Ascending aorta (tissue), 2 donors: ENCODE measurements at places on chromosomes 5 and 9. TPM values are rescaled to one million over a fixed set of nuclear protein-coding genes. Genes with fewer than 3 reads are reported as not detected.

GRCh38 chr9:134814598-134815215 is 65.9 kb upstream of the FCN2 start:
- no peak for DNase-seq

DNA sequence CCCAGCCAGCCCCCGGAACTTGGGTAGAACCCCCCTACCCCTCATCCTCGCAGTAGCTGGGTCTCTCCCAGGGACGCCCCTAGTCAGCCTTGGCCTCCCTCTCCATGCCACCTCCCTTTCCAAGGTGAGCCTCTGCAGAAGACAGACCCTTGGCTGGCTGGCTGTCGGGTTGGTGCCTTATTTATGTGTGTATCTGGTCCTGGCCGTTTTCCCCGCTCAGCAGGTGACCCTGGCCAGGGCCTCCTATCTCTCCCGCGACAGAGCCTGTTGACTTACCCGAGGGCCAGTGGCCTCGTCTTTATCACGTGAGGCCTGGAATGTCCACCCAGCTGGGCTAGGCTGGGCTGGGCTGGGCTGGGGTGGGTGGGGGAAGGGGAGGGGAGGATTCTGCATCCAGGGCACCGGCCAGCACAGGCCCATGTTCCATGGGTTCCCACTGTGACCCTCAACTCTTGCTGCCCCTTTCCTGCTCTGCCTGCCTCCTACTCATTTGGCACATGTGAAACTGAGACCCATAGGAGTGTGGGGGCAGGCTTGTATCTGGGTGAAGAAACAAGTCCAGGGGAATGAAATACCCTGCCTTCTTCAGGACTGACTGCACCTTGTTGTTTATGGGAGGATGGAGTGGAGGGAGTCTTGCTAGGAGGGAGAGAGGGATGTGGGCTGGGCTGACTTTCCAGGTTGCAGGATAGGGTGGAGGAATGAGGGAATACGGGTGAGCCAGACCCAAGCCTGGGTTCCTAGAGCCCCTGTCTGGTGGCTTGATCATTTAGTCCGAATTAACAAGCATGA is 3.1 kb downstream of the CXXC5 start:
- DNase-seq: peak; percentile 8

DNA sequence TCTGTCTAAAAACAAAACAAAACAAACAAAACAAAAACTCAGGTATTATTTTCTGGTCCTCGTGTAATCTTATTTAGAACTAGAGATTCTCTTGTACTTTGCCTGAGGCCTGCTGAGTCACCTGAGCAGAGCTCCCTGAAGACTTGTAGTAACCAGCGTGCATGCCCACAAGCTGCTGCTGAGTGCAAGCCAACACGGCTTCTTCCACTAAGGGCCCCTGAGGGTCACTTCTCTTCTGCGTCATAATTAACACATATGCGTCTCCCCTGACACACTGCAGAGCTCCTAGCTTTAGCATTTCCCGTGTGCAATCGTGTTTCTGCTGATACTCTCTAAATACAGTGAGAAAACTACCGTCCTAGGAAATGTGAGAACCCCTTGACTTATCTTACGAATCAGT is 10.9 kb upstream of the NDFIP1 start:
- DNase-seq: no peak

DNA sequence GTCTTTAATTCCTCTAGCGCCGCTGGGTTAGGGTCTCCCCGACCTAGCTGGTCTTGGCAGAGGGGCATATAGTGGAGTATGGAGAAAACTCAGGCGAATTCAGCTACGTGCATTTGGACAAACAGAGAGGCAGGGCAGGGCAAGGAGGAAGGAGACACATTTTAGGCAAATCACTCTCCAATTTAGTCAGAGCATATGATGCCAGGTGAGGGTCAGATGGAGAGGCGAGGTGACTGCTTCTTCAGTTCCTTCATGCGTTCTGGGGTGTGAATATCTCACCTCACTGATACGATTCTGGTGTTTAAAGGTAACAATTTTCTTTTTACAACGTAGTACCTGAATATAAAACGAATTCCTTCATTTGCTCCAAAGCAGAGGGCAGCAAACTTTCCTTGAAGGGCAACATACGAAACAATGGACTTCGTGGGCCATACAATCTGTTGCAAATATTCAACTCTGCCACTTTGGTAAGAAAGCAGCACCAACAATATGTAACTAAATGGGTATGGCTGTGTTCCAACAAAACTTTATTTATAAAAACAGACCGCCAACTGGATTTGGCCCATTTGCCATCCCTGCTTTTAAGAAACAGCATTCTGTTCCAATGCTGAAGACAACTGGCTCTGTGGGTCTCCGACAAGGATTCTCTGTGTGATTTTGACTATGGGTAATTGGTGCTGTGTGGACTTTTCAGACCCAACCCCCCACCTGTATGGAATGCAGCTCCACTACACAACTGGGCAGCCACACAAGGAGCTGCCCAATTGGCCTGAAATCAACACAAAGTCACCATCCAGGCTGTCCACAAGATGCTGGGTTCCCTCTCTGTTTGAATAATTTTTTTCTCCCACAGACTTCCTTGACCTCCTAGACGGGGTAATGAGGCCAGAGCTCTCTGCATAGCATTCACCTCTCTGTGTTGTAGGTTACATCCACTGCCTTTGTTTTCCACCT is 53.8 kb downstream of the RAPGEF1 start:
- DNase-seq: no peak

- DNase-seq: no peak
Measured at GRCh38 chr5:6317116-6317798, 61.1 kb downstream of the MED10 start.

- DNase-seq: peak; percentile 66
Measured at GRCh38 chr5:137022043-137022442, 477.1 kb downstream of the SPOCK1 start.

GRCh38 chr9:6843742-6844141 is 86.0 kb downstream of the KDM4C start:
- no peak for DNase-seq

GRCh38 chr5:56710826-56711590 is 104.3 kb upstream of the MAP3K1 start:
- no peak for DNase-seq

DNA sequence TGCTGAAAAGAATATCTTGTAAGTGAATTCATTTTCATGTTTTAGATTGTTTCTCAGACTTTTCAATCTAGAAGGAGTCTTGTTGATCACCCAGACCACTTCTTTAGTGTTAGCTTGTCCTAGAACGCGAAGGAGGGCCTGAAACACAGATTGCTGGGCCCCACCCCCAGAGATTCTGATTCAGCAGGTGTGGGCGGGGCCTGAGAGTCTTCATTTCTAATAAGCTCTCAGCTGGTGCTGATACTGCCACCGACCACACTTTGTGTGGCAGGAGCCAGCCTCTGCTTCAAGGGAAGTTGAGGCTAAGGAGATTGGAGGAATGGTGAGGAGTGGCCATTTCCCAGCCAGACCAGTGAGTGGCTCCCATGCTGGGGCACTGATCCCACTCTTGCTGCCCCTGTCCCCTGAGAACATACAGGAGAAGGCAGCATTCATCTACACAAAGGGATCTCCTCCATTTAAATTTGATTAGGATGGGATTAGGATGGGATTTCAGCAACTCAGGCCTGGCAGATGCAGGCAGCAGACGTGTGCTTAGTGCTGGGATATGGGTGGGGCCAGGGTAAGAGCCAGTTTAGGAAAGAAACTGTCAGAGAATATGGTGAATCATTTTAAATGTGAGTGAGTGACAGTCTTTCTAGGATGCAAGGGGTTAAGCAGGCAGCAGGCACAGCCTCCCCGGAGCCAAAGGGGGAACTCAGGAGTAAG is 35.9 kb downstream of the ZNF618 start:
- no peak for DNase-seq

GRCh38 chr9:70136632-70137031 is 93.0 kb downstream of the MAMDC2 start:
- no peak for DNase-seq

DNA sequence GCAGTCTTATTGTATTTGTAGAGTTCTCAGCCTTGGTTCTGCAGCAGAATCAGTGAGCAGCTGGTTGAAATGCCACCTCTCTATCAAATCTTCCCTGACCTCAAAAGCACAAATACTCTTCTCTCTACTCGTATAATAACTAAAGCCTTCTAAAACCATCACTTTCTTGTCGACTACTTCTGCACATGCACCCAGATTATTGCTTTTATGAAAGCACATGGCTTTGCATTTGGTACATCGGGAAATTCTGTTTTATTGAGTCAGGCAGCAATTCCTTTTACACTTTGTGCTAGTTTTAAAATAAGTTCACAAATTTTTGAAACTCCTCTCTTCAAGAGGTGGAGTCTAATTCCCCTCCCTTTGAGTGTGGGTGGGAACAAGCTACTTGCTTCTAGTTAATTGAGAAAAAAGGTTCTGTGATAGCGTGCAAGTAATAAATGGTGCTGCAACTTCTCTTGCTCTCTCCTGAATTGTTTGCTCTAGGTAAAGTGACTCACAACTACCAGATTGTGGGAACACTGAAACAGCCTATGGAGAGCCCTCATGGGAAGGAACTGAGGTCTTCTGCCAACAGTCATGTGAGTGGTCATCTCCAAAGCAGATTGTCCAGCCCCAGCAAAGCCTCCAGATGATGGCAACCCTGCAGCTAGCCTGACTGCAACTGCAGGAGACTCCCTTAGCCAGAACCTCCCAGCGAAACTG is 66.0 kb upstream of the TAF1L start:
- DNase-seq: no peak

- DNase-seq: no peak
Measured at GRCh38 chr9:784202-784601, 57.3 kb upstream of the DMRT1 start.

DNA sequence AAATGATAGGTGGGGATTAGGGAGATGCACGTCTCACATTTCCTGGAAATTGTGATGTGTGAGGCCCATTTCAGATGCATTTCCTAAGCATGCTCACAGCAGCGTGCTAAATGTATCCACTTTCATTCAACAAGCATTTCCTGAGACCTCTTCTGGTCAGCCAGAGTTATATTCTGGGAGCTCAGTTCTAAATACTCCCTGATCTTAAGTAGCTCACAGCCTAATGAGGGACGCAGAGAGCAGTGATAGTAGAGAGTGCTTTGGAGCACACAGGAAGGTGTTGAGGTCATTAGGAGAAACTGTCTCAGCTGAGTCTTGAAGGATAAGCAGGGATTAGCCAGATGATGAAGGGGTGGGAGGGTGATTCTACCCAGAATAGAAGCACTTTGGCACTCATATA is 46.2 kb upstream of the FSD1L start:
- no peak for DNase-seq

- no peak for DNase-seq
Measured at GRCh38 chr5:37871023-37871815, 31.4 kb upstream of the GDNF start.

FGF1 gene
- 23.5 TPM for total RNA-seq

SPATA31C1 gene
- not detected for total RNA-seq

ACTBL2 gene
- not detected for total RNA-seq

CLIC3 gene
- total RNA-seq: 2.8 TPM
